ENCODE measurements at places on chromosomes 11 and 22. TPM values are rescaled to one million over a fixed set of nuclear protein-coding genes. Genes with fewer than 3 reads are reported as not detected.

- H3K4me1 ChIP-seq: no peaks in the 10 kb centered on the region
- no peak overlapping the region for H3K27ac ChIP-seq
- no peak overlapping the region for H3K4me3 ChIP-seq
- no peaks in the 10 kb centered on the region for H3K36me3 ChIP-seq
- no peaks in the 10 kb centered on the region for H3K27me3 ChIP-seq
Measured at GRCh38 chr11:80846979-80847378, 1406.1 kb upstream of the TENM4 start.

DNA sequence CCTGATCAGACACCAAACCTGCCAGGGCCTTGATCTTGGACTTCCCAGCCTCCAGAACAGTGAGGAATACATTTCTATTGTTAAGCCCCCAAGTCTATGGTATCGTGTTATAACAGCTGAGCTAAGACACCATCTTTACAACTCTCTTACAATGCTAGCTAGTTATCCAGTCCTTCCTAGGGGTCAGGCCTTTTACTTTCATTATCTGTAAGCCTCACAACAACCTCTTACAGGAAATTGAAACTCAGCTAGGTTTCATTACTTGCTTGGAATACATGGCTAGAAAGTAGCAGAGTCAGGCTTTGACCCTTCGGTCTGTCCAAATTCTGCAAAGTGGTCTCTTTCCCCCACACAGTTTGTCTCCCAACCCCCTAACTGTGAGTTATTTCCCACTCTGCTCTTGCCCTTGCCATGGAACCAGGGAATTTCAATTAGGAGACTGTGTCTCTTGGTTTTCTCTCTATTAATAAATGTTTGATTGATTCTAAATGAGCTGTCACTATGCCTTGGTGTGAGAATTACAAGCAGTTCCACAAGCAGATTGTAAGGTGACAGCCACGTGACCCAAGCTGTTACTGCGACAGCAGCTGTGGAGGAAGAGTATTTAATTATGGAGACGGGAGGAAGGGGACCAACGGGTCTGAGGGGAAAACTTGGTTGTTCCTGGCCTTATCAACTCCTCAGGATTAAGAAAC, 38.4 kb upstream of the CLMP start:
- no peak overlapping the region for H3K27ac ChIP-seq
- no peaks in the 10 kb centered on the region for H3K4me1 ChIP-seq

DNA sequence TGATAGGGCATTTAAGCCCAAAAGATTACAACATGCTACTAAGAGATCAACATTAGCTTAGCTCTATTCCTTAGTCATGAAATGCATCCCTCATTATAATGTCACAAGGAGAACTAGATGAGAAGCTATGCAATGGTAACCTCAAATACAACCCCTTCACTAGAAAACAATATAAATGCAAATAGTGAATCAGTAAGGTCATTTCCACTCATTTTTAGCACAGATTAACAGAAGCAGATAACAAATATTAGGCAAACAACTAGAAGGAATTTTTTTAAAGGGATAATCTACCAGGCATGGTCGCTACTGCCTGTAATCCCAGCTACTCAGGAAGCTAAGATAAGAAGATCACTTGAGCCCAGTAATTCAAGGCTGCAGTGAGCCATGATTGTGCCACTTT, 28.2 kb downstream of the SIK3 start:
- DNase-seq: no peak
- H3K27me3 ChIP-seq: no peaks in the 10 kb centered on the region
- H3K4me1 ChIP-seq: no peaks in the 10 kb centered on the region
- H3K27ac ChIP-seq: peak overlapping the region; percentile 21
- no peaks in the 10 kb centered on the region for H3K36me3 ChIP-seq

GRCh38 chr11:75152651-75153427, 1.9 kb downstream of the SLCO2B1 start:
- H3K36me3 ChIP-seq: no peaks in the 10 kb centered on the region
- H3K4me1 ChIP-seq: no peaks in the 10 kb centered on the region
- DNase-seq: no peak
- no peak overlapping the region for H3K27ac ChIP-seq
- no peaks in the 10 kb centered on the region for H3K27me3 ChIP-seq
- H3K4me3 ChIP-seq: peak overlapping the region; percentile 48

DNA sequence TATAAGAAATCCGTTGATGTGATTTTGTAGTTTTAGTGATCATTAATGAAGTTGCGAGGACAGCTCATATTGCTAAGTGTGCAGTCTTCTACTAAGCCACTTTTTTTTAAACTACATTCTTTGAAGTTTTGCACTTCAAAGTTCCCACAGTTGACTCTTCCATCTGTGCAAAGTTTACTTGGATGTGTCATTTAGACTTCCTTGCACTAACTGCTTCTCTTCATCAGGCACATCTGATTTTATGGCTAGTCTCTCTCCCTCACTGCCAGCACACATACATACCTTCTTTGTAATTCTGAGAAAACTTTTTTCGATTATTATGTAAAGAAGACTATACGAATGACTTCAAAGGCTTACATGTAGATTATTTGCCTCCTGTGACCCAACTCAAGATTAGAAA, 250.0 kb downstream of the DYNC2H1 start:
- no peak overlapping the region for H3K4me3 ChIP-seq
- DNase-seq: no peak
- no peaks in the 10 kb centered on the region for H3K36me3 ChIP-seq
- no peak overlapping the region for H3K27ac ChIP-seq

GRCh38 chr11:68946416-68947090, 34.2 kb downstream of the MRGPRD start:
- no peak for DNase-seq
- no peaks in the 10 kb centered on the region for H3K4me1 ChIP-seq
- no peaks in the 10 kb centered on the region for H3K27me3 ChIP-seq

Gene ABCG4
- total RNA-seq: not detected

Gene ELFN2
- total RNA-seq: not detected

Gene SLC37A2
- total RNA-seq: 38.9 TPM

Gene IGSF9B
- total RNA-seq: 4.5 TPM

Measured in breast epithelium (tissue), 4 donors.